ENCODE measurements at places on chromosomes 2 and 18. TPM values are rescaled to one million over a fixed set of nuclear protein-coding genes. Genes with fewer than 3 reads are reported as not detected.

GRCh38 chr2:231930593-231931281 lies 4.5 kb upstream of the NPPC start:
- H3K27me3 ChIP-seq: peaks cover 35% of the 10 kb centered on the region
- peaks cover 13% of the 10 kb centered on the region for H3K4me1 ChIP-seq
- H3K27ac ChIP-seq: no peak overlapping the region
- H3K36me3 ChIP-seq: no peaks in the 10 kb centered on the region

DNA sequence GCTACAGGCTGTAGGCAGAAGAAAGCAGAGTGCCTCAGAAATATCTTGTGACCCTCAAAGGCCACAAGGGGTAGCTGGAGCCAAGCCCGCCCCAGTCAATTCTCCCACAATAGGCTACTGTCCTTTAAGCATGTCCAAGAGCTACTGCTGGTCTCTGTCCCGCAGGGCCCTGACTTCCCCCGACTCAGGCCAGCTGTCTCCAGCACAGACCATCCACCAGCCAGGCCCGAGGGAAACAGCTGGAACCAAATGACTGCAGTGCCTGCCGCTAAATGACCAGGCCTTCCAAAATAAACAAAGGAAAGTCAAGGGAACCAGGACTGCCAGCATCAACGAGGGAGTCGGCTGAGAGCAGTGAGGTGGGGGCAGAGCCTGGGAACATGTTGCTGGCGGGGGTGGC lies 36.7 kb downstream of the MCFD2 start:
- no peak overlapping the region for H3K27ac ChIP-seq
- no peak for DNase-seq
- H3K36me3 ChIP-seq: no peaks in the 10 kb centered on the region
- no peak overlapping the region for H3K4me3 ChIP-seq

DNA sequence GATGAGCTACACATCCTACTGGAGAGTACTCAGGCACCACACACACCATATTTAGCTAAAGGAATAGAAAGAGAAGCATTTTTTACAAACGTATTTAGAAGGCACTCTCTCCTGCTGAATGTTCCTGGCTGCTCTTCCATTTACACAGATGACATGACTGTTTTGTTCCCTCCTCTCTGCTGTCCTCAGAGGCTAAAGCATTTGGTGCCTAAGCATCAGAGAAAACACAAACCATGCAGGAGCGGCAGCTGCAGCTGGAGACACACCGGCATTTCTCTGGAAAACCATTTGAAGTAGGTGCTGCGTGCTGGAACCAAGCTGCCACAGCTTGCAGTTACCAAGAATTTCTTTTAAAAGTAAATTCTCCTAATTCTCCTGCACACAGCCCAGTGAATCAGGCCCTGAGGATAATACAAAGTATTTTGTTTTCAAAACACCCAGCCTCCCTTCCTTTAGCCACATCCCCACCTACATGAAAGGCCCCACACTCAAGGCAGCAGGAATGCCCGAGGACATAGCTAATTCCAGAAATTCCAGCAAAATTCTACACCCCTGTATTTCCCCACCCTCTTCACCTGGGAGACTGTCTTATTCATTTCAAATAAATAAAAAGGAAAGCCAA lies 488.9 kb upstream of the SOX11 start:
- no peaks in the 10 kb centered on the region for H3K4me1 ChIP-seq
- H3K27me3 ChIP-seq: no peaks in the 10 kb centered on the region
- no peaks in the 10 kb centered on the region for H3K36me3 ChIP-seq
- no peak for DNase-seq
- H3K27ac ChIP-seq: no peak overlapping the region
- no peak overlapping the region for H3K4me3 ChIP-seq

GRCh38 chr2:132489150-132489549 lies 72.5 kb downstream of the GPR39 start:
- H3K4me3 ChIP-seq: no peak overlapping the region
- H3K27ac ChIP-seq: no peak overlapping the region
- H3K36me3 ChIP-seq: no peaks in the 10 kb centered on the region
- no peak for DNase-seq

GRCh38 chr2:45754131-45755010 lies 102.9 kb downstream of the PRKCE start:
- no peak for DNase-seq
- no peak overlapping the region for H3K4me3 ChIP-seq
- no peaks in the 10 kb centered on the region for H3K36me3 ChIP-seq
- H3K27me3 ChIP-seq: no peaks in the 10 kb centered on the region
- H3K4me1 ChIP-seq: no peaks in the 10 kb centered on the region

DAPL1 gene
- not detected for total RNA-seq

- H3K27ac ChIP-seq: no peak within 1 kb of the TSS
- no peak for DNase-seq
- H3K4me1 ChIP-seq: no peaks in the 10 kb centered on the region
- peak within 1 kb of the TSS; percentile 6 for H3K4me3 ChIP-seq
- peaks cover 31% of the 10 kb centered on the region for H3K27me3 ChIP-seq
These were observed at the start of gene APCDD1 for GRCh38 chr18:10453806-10454680. Gene APCDD1 (plus strand): TSS chr18:10454635. CDS start chr18:10454982, 347 bp downstream.

MYO3B gene
- total RNA-seq: not detected

DNA sequence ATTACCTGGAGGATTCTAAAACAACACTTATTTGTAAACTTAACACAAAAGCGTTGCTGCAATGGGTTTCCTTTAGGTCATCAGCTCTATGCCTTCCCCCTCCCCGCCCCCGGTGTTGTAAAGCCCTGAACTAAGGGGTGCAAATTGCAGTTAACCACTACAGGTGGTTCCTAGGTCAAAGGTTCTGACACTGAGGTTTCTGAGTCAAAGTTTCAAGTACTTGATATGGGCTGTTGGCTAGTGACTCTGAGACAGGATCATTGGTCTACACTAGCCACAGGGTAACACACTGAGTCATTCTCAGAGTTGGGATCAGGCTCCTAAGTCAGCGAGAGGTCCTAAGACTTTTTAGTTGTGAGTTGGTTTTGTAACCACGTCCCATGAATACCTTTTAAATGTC lies 15.4 kb downstream of the IL1B start:
- no peak for DNase-seq
- no peak overlapping the region for H3K27ac ChIP-seq
- H3K36me3 ChIP-seq: no peaks in the 10 kb centered on the region
- no peaks in the 10 kb centered on the region for H3K27me3 ChIP-seq

DNA sequence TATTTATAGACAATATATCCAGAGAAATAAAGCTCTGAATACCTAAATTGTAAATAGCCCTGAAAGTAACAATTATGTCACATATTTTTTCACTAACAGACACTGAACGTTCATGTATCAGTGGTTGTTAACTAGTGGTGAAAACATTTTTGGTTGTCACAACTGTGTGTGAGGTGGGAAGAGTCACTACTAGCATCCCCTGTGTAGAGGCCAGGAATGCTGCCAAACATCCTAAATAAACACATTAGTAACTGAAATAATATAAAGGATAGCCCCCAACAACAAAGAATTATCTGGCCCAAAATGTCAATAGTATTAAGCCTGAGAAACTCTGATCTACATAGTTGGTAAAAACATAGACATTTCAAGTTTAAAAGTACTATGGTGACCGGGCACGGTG lies 64.5 kb downstream of the ROCK1 start:
- no peak for DNase-seq
- H3K27ac ChIP-seq: no peak overlapping the region
- no peaks in the 10 kb centered on the region for H3K27me3 ChIP-seq
- H3K4me1 ChIP-seq: peaks cover 8% of the 10 kb centered on the region

HOXD8 gene
- total RNA-seq: not detected

GRCh38 chr2:85243101-85244072 lies 84.4 kb downstream of the TGOLN2 start:
- no peaks in the 10 kb centered on the region for H3K36me3 ChIP-seq
- H3K27ac ChIP-seq: no peak overlapping the region
- H3K27me3 ChIP-seq: no peaks in the 10 kb centered on the region
- H3K4me1 ChIP-seq: no peaks in the 10 kb centered on the region
- H3K4me3 ChIP-seq: no peak overlapping the region

GRCh38 chr2:109155553-109156451 lies 26.8 kb downstream of the SH3RF3 start:
- H3K4me3 ChIP-seq: no peak overlapping the region
- H3K36me3 ChIP-seq: no peaks in the 10 kb centered on the region
- no peaks in the 10 kb centered on the region for H3K27me3 ChIP-seq
- no peaks in the 10 kb centered on the region for H3K4me1 ChIP-seq

DNA sequence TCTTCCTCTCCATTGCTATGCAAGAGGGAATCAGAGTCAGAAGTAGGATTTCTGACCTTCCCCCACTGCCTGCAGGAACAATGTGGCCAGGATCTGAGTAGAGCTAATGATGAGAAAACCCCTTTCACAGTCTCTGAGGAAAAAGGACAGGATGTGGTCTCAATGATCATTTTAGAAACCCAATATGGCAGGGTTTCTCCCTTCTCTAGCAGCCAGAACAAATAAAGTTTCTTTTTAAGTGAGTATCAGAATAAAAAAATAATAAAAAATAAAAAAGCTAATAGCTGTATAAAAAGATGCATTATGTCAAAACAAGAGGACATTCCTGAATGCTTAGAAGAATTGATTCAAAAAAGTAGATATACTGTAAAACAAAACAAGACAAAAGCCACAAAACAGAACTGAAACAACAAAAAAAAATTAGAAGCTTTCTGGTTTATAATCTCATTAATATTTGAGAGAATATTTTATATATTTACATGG lies 1124.9 kb upstream of the ZEB2 start:
- no peaks in the 10 kb centered on the region for H3K4me1 ChIP-seq
- no peak for DNase-seq
- no peaks in the 10 kb centered on the region for H3K36me3 ChIP-seq

DNA sequence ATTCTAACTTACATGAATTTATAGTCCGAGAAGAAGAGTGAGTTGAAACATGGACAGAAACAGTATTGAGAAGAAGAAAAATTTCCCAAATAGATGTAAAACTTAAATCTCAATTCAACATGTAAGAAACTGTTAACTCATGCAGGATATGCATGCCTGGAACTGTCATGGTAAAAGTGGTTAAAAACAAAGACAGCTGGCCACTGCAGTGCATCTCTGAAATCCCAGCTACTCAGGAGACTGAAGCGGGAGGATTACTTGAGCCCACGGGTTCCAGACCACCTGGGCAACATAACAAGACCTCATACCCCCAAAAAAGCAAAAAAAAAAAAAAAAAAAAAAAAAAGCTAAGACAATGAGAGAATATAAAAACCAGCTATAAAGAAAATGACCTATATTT lies 93.0 kb upstream of the TTC27 start:
- no peak overlapping the region for H3K27ac ChIP-seq
- H3K4me3 ChIP-seq: no peak overlapping the region

GRCh38 chr2:232457121-232458011 lies 1.4 kb downstream of the ALPI start:
- DNase-seq: no peak
- H3K27ac ChIP-seq: no peak overlapping the region
- H3K36me3 ChIP-seq: no peaks in the 10 kb centered on the region
- no peaks in the 10 kb centered on the region for H3K4me1 ChIP-seq
- no peaks in the 10 kb centered on the region for H3K27me3 ChIP-seq

- H3K27ac ChIP-seq: no peak overlapping the region
- H3K27me3 ChIP-seq: no peaks in the 10 kb centered on the region
- no peak for DNase-seq
- H3K4me1 ChIP-seq: no peaks in the 10 kb centered on the region
These were observed 689.1 kb upstream of the POU3F3 start for GRCh38 chr2:104164721-104165252.

DNA sequence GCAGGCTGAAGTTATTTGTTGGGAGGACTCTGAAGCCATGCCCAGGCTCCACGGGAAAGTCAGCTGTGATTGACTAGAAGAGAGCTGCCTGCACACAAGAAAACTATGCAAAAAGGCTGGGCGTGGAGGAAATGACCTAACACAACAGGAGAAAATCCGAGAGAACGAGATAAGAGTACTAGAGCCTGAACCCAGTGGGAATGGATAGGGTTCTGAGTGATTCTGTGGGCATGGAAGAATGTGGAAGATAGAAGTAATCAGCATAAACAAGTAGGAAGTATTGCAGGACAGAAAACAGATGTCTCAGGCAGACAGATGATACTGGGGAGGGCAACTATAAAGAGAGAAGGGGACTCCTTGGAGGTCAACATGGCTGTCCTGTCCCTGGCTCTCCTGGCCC lies 12.1 kb upstream of the COPS8 start:
- no peak overlapping the region for H3K4me3 ChIP-seq
- no peaks in the 10 kb centered on the region for H3K27me3 ChIP-seq
- no peaks in the 10 kb centered on the region for H3K36me3 ChIP-seq
- no peak for DNase-seq
- no peaks in the 10 kb centered on the region for H3K4me1 ChIP-seq
- no peak overlapping the region for H3K27ac ChIP-seq

DNA sequence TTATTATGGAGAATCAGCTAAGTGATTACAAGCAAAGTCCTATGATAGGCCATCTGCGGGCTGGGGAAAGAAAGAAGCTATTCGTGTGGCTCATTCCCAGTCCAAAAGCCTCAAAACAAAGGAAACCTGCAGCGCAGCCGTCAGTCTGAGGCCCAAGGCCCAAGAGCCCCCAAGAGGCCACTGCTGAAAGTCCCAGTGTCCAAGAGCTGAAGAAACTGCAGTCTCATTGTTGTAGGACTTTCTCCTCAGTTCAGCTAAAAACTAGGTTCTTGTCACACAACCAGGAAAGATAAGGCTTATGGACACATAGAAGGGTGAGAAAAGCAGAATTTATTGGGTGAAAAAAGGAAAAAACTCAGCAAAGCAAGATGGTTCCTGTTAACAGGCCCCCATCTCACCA lies 143.2 kb downstream of the RHBDD1 start:
- no peaks in the 10 kb centered on the region for H3K27me3 ChIP-seq
- H3K4me3 ChIP-seq: no peak overlapping the region
- H3K4me1 ChIP-seq: no peaks in the 10 kb centered on the region

DNA sequence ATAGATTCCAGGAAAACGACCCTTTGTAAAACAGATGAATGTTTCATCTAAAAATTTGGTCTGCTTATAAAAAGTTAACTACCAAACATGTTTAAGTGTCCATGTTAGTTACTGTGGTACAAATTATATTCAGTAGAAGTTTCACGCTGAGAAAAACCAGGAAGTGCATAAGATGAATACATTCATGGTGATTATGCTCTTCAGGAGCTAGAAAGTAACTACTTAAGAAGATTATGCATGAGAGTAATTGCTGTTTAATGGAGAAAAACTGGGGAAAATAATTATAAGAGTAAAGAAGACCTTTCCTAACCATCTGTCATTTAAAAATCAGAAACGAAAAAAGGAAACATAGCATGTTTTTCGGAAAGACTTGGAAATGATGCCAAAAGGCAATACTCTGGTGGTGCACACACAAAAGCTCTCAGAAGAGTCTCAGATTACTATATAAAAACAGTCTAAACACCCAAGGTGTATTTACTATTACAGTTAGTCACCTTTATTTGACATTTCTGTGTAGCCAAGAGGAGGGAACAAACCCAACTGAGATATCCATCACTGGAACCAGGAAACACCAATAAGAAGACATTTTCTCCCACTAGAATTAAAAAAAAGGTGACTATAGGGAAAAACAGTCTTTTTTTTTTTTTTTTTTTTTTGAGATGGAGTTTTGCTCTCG lies 38.8 kb upstream of the METTL21A start:
- no peaks in the 10 kb centered on the region for H3K27me3 ChIP-seq
- H3K4me1 ChIP-seq: no peaks in the 10 kb centered on the region
- H3K27ac ChIP-seq: no peak overlapping the region
- no peaks in the 10 kb centered on the region for H3K36me3 ChIP-seq
- no peak overlapping the region for H3K4me3 ChIP-seq

LYPD1 gene
- total RNA-seq: not detected
